Adrenal gland (tissue), 19 donors: ENCODE measurements at places on chromosomes 7 and 10.

- DNase-seq, result no peak
Observed at GRCh38 chr7:43530553-43531410, 52.1 kb upstream of the STK17A start.

- DNase-seq, result no peak
Observed at GRCh38 chr10:127720142-127720541, 16.8 kb upstream of the FOXI2 start.

DNA sequence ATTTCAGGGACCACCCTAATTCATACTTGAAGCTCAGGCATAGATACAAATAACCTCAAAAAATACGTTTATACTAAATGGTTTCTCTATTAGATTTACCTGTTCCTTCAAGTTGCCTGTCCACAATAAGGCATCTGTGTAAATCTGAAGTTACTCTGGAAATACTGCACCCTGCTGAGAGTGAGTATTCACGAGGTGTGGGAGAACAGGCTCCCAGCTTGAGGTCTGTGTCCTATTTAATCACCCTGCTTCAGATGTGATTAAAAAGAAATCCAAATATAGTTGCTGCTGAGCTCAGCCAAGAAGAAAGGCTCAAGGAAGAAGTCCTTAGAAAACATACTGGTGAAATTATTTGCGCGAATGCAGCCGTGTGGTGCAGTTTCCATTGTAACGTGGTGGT lies 136.8 kb downstream of the KLF6 start:
- DNase-seq, result no peak

DNA sequence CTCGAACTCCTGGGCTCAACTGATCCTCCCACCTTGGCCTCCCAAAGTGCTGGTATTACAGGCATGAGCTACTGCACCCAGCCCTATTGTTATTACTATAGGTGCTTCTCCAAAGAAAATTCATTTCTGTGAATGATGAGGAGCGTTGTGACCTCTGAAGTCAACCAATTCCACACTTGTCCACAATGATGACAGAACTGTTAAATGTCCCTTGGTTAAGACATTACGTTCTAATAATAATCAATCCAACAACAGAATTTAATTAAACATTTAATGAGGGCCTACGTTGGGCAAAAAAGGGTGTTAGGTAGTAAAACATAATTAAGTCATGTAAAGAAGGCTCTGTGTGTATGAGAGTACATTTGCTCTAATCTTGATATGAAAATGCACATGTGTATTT lies 18.2 kb downstream of the POLR3A start:
- no peak for DNase-seq

- DNase-seq, result no peak
Observed at GRCh38 chr7:88311675-88312036, 5.0 kb upstream of the STEAP4 start.

GRCh38 chr10:102923601-102924000 lies 5.5 kb downstream of the CNNM2 start:
- no peak for DNase-seq

DNA sequence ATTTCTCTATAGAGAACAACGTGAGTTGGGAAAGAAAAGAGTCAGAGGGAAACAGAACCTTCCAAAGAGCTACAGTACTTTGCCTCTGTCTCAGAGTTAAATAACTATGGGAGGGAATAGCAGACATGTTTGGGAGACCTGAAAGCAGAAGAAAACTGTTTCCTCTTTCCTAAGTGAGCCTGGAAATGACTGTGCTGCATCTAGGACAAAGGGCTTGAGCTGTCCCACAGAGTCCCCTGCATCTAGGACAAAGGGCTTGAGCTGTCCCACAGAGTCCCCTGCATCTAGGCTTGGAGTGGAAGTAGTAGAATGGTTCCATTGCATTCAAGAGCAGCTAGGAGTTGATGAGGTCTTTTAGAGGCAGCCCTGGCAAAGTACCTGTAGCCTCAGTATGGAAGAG lies 149.7 kb downstream of the DKK1 start:
- no peak for DNase-seq

DNA sequence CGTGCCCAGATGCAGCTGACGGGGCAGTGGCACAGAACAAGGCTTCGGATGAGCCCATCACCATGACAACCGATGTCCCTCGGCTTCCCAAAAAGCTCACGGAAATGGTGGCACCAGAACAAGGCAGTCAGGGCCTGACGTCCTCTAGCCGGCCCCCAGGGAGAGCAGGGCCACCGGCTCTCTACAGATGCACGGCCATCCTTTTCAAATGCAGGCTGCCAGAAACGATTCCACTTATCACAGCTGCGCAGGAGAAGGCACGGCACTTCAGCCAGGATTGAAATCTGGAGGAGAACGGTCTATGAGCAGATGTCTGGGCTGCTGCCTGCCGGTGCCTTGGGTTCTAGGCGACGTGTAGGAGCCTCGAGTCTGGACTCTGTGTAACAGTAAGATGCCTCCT lies 223.8 kb downstream of the ZMYND11 start:
- DNase-seq, result no peak

DNA sequence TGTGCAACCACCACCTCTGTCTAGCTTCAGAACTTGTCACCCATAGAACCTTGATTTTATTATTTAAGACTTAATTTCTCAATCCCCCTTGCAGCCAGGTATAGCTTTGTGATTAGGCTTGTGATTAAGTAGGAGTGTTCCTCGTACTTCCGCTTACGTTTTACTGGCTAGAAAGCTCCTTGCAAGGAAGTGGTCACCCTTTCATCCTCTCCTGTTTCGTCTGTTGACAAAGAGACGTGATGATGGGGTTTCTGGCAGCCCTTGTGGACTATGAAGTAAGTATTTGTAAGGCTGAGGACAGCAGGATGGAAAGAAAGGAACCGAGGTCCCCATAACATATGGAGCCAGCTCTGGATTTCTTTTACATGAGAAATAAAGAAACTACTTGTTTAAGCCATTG lies 86.5 kb upstream of the KDM7A start:
- no peak for DNase-seq

DNA sequence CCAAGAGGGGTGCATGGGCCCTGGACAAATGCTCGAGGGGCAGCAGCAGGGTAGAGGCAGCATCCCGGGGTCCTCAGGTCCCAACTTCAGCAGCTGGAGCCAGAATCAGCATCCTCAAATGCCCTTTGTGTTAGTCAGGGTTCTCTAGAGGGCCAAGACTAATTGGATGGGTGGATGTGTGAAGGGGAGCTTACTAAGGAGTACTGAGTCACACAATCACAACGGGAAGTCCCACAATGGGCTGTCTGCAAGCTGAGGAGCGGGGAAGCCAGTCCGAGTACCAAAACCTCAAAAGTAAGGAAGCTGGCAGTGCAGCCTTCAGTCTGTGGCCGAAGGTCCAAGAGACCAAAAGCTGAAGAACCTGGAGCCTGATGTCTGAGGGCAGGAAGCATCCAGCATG lies 162.9 kb upstream of the TCERG1L start:
- no peak for DNase-seq

GRCh38 chr10:15526754-15527153 lies 155.7 kb upstream of the FAM171A1 start:
- no peak for DNase-seq

GRCh38 chr7:26449175-26450165 lies 157.8 kb downstream of the SNX10 start:
- peak; percentile 25 for DNase-seq

DNA sequence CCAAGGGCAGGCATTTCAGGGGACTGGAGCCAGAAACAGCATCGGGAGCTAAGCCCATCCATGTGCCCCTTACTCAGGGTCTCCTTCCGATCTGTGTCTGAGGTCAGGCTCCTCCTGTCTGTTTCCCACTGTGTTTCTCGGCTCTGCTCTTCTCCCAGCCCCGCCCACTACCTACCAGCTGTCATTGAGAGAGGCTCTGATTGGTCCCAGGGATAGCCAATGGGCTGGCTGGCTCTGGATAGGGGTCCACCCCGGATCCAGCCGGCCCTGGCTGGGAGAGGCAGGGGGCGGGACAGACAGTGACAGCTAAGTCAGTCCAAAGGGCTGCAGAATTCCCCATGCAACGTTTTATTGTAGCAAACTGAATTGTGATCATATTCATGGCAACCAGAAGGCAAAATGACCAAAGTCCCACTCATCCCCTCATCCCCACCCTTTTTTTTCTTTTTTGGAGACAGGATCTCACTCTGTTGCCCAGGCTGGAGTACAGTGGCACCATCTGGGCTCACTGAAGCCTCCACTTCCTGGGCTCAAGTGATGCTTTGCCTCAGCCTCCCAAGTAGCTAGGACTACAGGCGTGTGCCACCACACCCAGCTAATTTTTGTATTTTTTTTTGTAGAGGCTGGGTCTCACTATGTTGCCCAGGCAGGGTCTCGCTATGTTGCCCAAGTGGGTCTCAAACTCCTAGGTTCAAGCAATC lies 76.3 kb downstream of the CLIP2 start:
- peak; percentile 71 for DNase-seq

GRCh38 chr7:96199421-96199820 lies 122.5 kb downstream of the SLC25A13 start:
- DNase-seq, result no peak

DNA sequence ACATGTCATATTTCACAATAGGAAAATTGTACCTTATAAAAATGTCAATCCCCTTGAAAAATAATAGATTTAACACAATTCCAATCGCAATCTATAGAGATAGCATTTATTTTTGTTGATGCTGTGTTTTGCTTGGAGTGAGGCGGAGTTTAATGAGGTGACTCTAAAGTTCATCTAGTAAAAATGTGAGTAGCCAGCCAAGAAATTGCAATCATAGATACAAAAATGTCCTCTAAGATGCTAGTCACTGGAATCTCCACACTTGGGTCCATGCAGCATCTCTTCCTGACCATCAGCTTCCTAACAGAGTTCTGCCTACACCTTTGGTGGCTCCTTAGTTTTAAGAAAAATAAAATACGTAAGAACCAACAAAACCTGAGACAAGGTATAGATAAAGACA lies 44.9 kb downstream of the GLI3 start:
- no peak for DNase-seq

- no peak for DNase-seq
Observed at GRCh38 chr7:113657603-113658002, 261.2 kb downstream of the PPP1R3A start.

DNA sequence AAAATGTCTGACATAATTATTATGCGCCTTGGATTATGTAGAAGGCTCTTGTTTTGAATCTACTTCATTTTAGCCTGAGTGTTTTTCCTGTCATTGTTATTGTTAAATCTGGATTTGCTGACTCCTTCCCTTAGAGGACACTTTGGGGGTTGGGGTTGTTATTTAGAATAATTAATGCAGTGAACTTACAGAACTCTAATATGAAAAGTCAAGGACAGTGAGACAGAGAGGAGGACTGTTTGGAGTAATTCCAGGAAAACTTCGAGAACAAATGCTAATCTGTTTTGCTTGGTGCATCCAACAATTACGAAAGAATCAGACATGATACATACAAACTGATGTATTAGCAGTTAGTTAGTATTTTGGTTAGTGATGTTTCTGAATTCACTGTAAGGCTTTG lies 146.1 kb downstream of the ABCA13 start:
- no peak for DNase-seq

- DNase-seq, result no peak
Observed at GRCh38 chr10:69009360-69009759, 20.8 kb downstream of the KIFBP start.

- DNase-seq, result no peak
Observed at GRCh38 chr10:63477927-63478326, 12.2 kb upstream of the JMJD1C start.

DNA sequence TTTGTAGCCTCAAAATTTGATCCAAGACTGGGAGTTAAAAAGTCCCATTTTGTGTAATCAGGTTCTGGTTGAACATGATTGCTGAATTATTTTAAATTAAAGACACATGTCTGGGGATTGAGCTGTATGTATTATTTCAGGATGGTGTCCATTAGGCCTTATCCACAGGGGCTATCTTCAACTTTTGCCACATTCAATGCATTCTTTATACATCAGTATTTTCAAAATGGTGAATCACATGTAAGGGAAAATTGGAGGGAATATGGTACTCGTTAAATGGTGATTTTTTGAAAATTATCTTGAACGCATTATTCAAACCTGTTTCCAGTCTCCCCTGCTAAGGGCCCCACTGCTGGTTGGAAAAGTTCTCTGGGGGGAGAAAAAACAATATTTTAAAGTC lies 367.7 kb upstream of the NPVF start:
- DNase-seq, result no peak

DNA sequence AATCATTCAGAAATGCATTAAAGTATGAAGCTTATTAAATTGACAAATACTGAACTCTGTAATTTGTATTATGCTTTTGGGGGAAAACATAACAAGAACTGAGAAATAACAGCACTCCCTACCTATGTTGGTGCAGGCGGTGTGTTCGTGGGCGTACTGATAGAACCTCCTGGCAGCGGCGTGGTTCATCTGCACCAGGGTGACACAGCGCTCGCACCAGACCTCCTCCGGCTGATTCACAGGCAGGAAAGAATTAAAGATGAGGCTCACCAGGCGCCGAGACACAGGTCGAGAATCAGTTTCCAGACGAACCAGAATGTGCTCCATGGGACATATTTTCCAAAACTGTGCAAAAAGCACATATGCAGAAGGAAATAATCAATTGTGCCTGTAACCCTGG lies 40.2 kb downstream of the NCAPG2 start:
- DNase-seq, result no peak

DNA sequence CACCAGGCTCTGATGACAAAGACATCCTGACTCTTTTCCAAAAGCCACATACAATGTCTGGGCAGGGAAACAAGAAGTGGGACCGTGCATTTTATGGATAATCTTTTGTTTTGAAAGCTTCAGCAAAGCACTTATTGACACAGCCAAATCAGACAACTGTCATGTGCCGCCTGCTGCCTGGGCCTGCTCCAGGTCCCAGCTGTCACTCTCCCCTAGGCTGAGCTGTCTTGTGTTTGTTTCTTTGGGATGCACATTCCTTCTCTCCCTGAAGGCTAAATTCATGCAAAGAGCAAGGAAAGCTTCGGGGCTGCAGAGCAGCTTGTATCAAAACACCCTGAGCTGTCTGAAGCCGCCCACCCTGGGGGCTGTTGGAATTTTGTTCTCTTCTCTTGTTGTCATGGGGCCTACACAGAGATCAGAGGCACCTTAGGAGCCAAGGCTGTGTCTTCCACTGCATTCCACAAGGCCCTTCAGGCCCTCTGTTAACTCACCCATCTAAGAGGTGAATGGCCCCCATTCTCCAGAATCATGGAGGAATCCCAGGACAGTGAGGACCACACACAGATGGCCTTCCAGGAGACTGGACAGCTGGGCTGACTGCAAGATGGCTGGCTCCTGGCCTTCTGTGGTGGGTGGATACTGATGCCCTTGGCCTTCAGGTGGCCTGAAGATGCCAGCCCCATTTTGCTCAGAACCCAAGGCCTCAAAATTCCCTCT lies 17.8 kb upstream of the SLC18A2 start:
- no peak for DNase-seq

DNA sequence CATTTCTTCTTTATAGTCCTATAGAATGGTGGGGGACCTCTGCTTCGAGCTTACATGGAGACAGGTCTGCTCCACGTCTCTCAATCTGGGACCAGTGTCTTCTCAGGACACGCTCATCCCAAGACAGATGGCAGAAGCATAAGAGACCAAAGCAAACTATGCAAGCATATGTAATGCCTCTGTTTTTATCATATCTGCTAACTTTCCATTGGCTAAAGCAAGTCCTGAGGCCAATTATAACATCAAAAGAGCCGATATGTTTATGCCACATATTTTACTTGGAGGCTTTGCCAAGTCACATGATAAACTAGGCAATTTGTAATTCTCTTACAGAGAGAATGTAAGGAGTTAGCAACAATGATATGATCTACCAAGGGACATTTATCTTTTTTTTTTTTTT lies 102.6 kb upstream of the NRBF2 start:
- no peak for DNase-seq

GRCh38 chr10:123896246-123896927 lies 4.8 kb upstream of the CPXM2 start:
- DNase-seq, result no peak
